COLO829 (cell line): ENCODE measurements at places on chromosomes 5 and 9.

GRCh38 chr5:8317335-8317734, 448.4 kb downstream of the MTRR start:
- no peak for DNase-seq

- peak; percentile 9 for DNase-seq
Measured at GRCh38 chr5:80516826-80517225, 28.9 kb downstream of the FAM151B start.

GRCh38 chr9:25678147-25678666, at the start of gene TUSC1:
TUSC1 (minus strand) TSS chr9:25678444; CDS start chr9:25678312, 132 bp downstream.
- peak; percentile 56 for DNase-seq

- DNase-seq, result no peak
Measured at GRCh38 chr5:99019254-99019653, 90.4 kb upstream of the CHD1 start.

DNA sequence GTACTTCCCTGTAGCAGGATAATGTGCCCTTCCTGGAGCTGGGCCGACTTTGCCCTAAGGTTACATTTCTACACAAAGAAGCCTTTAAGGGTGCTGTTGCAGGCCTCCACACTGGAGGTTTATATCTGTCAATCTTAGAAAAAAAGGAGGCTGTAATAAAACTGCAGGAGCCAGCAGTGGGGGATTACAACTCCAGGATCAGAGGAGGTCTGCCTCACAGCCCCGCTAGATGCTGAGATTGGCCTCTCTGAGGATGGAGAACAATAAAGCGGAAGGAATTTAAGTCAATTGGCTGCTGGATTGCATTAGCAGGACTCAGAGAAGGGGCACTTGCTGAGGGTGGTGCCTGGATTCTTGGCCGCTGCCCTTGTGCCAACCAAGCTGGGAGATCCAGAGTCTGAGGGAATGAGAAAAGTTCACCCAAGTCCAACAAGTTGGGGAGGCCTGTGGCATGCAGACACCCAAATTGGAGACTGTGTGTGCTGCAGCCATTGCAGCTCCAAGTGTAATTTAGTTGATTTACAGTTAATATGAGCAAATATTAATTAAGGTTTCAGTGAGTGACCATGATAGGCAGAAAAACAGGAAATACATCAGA, 99.0 kb upstream of the SSBP2 start:
- DNase-seq, result no peak

DNA sequence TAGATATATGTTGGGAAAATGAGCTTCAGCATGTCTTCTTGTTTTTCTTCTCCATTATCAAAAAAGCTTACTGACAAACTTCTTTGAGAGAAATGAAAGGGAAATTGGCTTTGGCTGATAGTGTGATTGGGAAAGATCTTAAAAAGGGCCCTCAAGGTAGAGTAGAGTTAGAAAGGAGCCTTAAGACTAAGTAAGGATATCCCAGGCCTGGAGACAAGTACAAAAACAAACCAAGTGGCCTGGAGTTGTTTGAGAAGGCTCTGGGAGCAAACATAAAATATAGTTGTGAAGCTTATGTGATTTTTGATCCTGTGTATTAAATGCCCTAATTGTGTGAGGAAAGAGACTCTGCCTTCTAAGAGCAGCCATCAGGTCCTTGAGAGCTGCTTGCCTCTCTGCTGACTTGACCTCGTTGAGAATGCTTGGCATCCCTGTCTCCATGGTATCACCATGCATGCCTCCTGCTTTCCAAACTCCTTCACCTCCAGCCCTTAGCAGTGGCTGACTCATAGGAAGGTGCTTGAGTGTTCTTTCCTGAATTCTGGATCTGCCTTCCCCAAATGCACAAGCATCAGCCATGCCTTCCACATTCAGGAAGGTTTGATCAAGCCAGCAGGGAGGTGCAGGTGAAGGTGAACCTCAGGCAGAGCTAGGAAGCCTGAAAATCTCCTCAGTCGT, 78.9 kb downstream of the SMARCA2 start:
- no peak for DNase-seq

- DNase-seq, result no peak
Measured at GRCh38 chr9:27003426-27004077, 1.9 kb downstream of the LRRC19 start.

DNA sequence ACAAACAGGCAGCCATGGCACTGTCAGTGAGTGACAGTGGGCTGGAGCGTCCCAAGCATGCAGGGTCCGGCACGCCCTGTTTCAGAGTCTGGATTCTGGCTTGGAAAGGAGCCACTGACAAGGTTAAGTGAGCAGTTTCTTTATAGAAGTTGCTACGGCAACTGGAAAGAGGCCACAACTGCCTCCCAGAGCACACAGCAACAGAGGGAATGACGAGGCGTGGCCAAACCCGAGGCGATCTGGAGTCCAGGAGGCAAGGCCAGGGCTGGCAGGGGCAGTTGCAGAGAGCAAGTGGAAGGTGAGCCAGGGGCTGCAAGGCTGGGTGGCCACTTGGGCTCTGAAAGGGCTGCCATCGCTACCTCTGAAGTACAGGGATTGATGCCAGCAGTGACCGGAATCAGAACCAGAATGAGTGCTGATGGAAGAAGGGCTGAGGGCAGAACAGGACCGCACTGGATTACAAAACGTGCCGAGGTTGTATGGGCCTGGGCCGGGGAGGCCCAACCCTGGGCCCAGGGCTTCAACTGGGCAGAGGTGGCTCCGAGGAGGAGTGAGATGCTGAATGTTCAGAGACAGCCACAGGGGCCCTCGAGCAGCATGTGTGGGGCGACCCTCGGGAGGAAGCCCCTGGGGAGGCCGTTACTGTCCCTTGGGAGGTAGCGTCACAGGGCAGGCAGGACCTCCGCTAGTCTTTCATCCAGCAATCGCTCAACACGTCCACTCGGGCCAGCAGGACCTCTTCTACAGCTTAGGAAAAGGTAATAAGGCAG, 4.6 kb downstream of the MRPL41 start:
- DNase-seq, result no peak

DNA sequence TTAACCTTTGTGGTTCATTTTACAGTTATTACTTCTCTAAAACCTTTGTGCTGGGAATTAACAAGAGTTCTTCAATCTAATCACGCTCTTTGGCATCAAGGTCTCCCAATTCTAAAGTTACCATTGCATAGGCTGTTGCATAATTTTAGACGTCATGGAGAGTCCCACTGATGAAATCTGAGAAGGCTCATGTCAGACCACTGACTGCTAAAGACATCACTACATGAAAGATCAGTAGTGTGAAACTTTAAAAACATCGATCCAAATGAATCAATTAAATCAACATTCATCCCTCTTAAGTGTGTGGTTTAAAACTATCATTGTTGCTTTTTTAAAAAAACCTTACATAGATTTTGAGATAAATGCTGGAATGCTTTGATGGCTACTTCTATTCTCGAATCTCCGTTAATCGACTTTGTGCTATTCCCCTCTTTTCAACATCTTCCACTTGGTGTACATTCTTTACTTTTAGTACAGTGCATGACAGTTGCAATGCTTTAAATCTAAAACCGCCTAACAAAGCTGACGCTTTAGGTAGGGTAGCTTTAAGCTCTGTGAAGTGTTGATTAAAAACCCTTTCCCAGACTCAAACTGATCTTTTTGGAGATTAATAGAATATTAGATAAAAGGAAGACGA, 33.6 kb downstream of the NR2F1 start:
- DNase-seq, result no peak

GRCh38 chr9:20619487-20620200, 2.7 kb downstream of the MLLT3 start:
- DNase-seq, result no peak

DNA sequence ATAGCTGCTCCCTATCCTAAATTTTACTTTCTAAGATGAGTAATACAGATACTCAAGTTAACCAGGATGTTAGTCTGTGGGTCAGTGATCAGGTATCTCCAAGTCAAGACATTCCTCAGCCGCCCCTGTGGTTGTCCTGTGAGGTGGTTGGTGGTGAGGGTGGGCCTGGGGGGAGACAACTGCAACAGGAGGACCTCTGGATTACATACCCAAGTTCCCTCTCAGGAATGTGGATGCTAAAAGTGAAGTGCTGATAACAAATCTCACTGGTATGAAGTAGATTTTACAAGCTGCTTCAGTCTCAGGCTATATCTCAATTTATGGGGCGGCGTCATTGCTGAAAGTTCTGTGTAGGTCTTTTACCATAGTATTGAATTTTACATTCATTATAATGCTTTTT, 38.3 kb downstream of the SLC1A3 start:
- DNase-seq, result no peak

DNA sequence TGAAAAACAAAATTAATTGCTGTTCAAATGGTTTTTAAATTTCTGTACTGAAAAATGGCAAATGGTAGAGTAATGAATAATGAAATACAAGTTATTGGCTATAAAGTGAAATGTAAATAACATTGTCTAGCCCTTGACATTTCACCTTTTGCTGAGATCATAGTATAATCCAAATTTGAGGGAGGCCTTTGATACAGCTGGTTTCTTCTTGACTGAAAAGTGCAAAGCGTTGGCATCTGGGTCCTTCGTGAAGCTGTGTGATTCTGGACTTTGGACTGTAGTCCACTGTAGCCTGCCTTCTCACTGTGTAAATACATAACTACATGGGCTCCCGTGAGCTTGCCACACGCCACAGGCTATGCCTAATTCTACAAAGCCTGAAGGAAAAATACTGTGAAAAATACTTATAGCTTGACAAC, 52.3 kb downstream of the ARHGEF28 start:
- no peak for DNase-seq
